ENCODE measurements at places on chromosomes 4 and X.

DNA sequence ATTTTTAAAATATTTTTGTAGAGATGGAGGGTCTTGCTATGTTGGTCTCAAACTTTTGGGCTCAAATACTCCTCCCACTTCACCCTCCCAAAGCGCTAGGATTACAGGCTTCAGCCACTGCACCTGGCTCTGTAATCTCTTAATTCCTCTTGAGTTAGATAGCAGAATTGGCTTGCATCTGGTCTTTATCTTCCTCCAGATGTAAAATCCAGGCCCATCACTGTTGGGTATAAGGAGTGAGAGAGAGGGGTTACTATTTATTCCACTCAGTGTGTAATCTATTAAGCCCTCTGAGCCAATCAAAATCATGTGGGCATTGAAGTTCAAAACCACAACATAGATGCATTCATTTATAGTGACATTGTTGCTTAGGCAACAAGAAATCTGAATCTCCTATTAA, 33.9 kb downstream of the ANK2 start:
- H3K4me1 ChIP-seq: no peaks in the 10 kb centered on the region
- no peak overlapping the region for H3K27ac ChIP-seq
- H3K27me3 ChIP-seq: no peaks in the 10 kb centered on the region

- no peaks in the 10 kb centered on the region for H3K27me3 ChIP-seq
- DNase-seq: no peak
- no peaks in the 10 kb centered on the region for H3K36me3 ChIP-seq
- no peak overlapping the region for H3K4me3 ChIP-seq
- H3K4me1 ChIP-seq: no peaks in the 10 kb centered on the region
- H3K27ac ChIP-seq: no peak overlapping the region
Observed at GRCh38 chrX:74461384-74461783, 40.1 kb downstream of the SLC16A2 start.

DNA sequence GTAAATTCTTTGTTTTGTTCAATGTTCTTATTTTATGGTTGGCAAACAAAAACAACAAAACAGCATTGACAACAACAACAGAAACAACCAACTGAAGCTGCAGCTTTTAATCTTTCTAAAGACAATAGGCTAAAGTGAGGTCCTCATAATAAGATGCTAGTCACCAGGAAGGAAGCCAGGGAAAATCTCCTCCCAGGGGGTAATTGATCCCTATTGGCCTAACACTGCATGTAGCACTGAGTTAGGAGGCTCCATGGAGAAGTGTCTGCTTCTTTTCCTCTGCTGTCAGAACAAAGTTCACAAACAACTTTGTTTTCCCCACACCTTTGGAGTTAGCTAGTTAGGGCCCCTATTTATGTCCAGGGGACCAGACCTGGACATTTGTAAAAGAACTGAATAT, 4.7 kb upstream of the LRAT start:
- no peak overlapping the region for H3K27ac ChIP-seq
- no peak overlapping the region for H3K4me3 ChIP-seq
- H3K27me3 ChIP-seq: peaks cover 43% of the 10 kb centered on the region

DNA sequence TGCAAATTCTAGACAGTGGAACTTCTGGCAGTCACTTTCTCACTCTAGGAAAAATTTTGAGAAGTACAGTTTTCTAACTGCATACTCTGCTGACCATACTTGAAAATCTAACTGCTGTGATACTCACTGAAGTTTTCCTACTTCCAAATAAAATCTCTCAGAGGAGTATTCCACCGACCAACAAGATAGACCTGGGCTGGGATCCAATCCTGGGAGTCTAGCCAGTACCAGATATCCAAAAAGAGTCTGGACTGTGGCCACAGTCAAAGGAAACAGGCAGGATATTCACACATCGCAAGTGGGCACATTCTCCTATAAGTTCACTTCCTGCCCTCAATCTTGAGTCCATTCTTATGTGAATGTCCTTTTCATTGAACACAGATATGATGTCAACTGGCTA, 1138.7 kb upstream of the PCDH7 start:
- H3K36me3 ChIP-seq: no peaks in the 10 kb centered on the region
- no peak overlapping the region for H3K4me3 ChIP-seq
- H3K27me3 ChIP-seq: no peaks in the 10 kb centered on the region
- DNase-seq: no peak

All from activated CD8-positive, alpha-beta T cell treated with anti-CD3 and anti-CD28 coated beads for 36 hours (primary cell).